Central memory CD4-positive, alpha-beta T cell (primary cell): ENCODE measurements at places on chromosomes 3 and 15.

DNA sequence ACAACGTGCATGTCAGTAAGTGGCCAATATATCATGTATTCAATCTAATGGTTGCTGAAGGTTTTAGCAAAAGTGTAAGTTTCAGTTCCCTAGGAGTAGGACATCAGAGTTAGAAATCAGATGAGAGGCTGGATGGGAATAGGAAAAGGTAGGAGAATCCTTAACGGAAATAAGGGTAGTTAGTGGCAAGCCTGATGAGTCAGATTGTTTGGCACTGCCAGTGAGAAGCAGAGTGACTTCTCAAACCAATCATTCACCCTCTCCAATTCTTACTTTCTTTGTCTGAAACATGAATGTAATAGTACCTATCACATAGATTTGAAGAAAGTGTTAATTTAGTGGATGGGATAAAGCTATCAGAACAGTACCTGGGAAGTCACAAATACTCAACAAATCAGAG lies 894.0 kb downstream of the NTRK3 start:
- no peak for DNase-seq

DNA sequence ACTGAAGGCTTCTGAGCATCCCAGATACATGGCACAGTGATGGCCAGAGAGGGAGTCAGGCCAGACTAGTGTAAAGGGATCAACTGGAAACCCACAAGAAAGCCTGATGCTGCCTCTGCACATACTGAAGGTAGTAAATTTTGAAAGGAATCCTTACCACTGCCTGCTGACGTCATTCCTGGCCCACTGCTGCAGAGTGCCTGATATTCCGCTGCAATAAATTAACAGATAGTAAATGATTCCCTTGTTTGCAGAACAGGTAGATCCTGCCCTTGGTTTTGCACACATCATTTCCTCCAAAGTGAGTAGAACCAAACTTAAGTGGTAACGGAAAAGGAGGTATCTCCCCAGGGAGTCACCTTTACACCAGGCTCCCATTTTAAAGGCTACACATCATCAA lies 146.7 kb downstream of the FBN1 start:
- DNase-seq = no peak

DNA sequence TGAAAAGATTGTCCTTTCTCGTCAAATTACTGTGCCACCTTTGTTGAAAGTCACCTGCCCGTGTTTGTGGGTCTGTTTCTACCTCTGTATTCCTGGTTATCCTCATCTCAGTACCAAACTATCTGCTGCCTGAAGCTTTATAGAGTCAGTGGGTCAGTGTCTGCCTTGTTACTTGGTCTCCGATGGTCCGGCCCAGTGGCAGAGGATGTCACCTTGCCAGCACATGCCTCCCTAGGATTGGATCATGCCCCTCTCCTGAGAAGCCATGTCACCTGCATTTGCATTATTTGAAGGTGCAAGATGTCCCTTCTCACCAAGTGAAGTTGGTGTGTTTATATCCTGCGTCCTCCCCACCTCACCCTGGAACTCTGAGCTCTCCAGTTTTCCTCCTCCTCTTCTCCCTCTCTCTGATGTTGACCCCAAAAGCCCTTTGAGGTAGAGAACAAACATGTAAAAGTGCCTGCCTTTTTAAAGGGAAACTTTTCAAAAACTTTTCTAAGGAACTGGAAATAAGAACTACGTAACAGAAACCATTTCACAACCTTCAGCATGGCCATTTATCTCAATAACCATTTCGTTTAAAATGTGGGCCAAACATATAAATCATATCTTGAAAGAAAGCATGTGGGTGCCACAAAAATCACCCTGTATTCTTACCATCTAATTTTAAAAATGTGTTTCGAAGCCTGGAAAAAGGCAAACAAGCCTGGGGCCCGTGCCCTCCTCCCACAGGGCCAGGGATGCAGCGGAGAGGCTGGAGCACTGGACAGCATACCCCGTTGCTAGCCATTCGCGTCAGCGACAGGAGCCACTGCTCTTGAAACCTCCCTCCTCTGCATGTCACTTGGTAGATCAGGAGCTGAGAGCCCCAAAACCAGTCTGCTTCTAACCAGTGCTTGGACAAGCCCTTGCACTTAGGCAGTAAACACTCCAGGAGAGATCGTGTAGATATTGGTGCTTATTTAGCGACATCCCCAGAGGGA lies 102.1 kb downstream of the VGLL4 start:
- no peak for DNase-seq

GRCh38 chr3:44795197-44795596 lies 33.6 kb downstream of the KIF15 start:
- DNase-seq = no peak

GRCh38 chr3:108403198-108403597 lies 106.8 kb downstream of the HHLA2 start:
- DNase-seq = no peak

- no peak for DNase-seq
Observed at GRCh38 chr15:41648770-41649169, 11.4 kb upstream of the MGA start.

DNA sequence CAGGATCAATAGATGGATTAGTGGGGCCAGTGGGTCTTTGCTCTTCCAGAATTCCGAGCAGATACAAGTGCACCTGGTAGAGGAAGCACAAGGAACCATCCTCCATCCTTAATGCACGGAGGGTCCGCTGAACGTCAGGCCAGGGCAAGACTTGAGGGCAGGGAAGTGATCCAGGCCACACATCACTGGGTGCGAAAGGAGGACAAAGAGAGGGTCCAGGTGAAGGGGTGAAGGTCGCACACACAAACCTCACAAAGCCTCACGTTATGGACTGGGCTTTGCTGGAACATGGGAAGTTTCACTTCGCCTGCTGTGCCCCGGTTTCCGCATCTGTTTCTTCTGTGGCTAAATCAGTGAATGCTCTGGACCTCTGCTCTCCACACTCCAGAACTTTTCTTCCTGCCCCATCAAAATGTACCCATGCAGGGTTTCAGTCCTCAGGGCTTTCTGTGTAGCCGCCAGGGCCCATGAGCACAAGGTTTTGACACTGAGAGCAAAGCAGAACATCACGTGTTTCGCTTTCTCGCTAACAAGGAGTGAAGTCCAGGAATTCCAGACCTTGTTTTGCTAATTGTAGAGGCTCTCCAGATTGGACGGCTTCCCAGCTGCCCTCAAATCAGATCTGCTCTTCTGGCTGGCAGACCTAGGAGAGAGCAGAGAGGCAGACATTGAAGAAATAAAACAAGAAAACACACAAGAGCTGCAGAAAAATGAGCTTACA lies 56.3 kb downstream of the KLF15 start:
- no peak for DNase-seq

- DNase-seq = no peak
Observed at GRCh38 chr15:92848464-92848851, 51.7 kb upstream of the CHD2 start.

GRCh38 chr3:183155499-183155898 lies 7.0 kb downstream of the LAMP3 start:
- DNase-seq = no peak

DNA sequence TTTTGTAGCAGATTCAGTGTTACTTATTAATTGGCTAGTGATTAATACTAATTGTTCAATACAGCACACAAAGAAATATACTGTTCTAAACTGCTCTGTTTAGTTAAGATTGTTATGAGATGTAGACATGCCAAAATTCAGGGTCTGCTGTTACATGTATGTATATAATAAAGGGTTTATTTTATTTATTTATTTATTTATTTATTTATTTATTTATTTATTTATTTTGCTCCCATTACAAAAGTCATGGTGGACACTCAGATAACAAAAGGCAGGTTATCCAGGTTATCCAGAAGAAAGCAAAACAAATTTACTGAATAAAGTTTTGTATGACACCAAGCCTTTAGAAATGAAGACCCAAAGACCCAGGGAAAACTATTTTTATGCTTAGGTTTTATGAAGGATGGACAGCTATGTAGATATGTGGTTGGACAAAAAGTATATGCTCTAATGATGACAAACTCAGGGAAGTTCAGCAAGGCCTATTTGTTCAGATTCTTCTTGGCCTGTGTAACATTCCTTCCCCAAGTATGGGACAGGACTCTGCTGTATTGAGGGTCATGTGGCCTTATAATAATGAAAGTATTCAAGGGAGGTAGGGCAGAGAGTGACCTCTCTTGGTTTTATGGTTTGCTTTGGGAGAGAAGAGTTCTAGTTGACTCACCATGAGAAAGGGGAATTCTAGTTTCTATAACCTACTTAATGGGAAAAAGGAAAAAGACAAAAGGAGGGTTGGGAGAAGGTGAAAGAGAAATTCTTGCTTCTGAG lies 1056.8 kb downstream of the ROBO2 start:
- no peak for DNase-seq

DNA sequence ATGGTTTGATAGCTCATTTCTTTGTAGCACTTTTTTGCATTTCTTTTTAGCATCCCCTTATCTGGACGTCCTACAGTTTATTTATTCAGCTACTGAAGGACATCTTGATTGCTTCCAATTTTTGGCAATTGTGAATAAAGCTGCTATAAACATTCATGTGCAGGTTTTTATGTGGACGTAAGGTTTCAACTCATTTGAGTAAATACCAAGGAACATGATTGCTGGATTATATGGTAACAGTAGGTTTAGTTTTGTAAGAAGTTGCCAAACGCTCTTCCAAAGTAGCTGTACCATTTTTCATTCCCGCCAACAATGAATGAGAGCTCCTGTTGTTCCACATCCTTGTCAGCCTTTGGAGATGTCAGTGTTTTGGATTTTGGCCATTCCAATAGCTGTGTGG lies 29.5 kb upstream of the ACTL6A start:
- DNase-seq = no peak

- DNase-seq = no peak
Observed at GRCh38 chr15:98896802-98897732, 110.5 kb downstream of the PGPEP1L start.

- DNase-seq = no peak
Observed at GRCh38 chr3:157631478-157631877, 128.3 kb upstream of the VEPH1 start.

DNA sequence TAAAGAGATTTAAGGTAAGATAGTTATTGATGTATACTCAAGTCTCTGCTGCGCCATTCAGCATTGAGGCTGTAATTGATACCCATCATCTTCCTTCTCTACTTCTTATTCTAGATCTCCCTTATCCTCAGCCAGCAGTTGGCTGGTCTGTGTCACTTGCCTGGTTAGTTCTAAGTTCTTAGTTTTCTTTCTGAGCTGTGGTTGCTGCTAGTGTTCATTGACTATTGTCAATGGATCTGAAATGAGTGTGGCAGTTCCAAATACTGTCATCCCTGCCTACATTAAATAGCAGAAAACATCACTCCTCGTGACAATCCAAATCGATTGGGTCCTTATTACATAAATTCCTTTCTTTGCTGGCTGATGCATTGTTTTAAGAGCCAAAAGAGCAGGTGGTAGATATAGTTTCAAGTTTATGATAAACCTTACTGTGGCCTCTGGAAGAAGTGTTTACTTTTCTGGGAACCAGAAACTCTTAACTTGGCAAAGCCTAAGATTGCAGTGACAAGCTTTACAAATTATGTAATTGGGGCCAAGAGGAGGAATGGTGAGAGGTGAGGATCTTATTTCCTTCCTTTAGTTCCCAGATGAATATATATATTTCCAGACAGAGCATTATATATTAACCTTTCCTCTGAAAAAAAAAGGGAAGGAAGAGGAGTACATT lies 168.0 kb downstream of the GMNC start:
- no peak for DNase-seq

DNA sequence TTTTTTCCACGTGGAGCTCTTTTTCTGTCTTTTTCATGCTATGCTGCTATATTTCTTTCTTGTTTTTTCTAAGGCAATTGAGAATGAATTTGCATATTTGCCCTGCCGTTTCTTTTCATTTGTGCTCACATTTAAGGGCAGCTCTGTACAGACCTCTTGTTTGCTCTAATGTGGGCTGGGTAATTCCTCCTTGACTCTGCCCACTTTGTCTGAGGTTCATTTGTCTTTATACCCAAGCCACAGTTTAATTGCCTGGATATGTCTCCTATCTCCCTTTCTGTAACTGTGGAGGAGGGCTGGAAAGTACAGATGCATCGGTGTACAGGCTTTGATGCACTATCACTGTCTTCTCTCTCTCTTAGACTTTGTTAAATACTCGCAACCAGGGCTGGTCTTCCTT lies 195.9 kb downstream of the EPHB1 start:
- no peak for DNase-seq

- DNase-seq = no peak
Observed at GRCh38 chr3:165553371-165553770, 283.9 kb downstream of the BCHE start.

GRCh38 chr15:82566690-82567089 lies 26.4 kb upstream of the RPS17 start:
- no peak for DNase-seq

GRCh38 chr3:35864871-35865270 lies 225.5 kb downstream of the ARPP21 start:
- DNase-seq = no peak

DNA sequence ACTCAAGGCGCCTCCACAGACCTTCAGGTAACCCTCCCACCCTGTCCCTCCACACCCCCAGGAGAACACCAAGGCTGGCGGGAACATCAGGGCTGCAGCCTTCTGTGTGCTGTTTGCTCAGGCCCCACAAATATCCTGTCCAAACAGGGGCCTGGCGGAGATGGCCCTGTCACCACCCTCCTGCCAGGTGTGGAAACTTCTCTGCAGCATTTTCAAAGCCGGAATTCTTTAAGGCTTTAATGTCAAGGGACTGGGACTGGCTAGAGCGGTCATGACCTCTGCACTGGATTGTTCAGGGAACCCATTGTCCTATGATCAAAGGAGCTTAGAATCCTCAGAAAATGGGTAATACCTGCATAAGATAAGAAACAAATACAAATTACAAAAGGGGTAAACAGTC lies 46.6 kb downstream of the FBLN2 start:
- no peak for DNase-seq

GRCh38 chr15:78247911-78248310 lies 13.5 kb upstream of the ACSBG1 start:
- DNase-seq = no peak

DNA sequence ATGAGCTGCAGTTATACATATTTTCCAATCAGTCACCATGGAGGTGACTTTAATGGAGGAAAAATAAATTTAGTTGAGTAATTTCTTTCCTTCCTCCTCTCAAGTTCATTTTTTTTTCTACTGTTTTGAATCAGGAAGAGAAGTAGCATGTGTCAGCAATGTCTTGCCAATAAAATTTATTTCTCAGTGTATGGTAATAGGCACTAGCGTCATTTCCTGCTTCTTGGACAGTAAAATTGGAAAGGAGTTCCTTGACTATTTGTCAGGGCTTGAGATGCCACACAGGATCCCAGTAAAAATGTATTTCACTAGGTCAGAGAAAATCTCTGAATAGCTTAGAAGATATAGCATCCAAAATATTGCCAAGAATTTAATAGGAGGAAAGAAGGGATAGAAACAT lies 605.9 kb downstream of the ROBO1 start:
- no peak for DNase-seq

GRCh38 chr3:155744010-155744625 lies 753 bp downstream of the PLCH1 start:
- DNase-seq = peak; percentile 2

GRCh38 chr3:134364061-134364935 lies 9.9 kb downstream of the AMOTL2 start:
- no peak for DNase-seq

GRCh38 chr3:143763564-143764162 lies 84.6 kb downstream of the SLC9A9 start:
- DNase-seq = no peak

- no peak for DNase-seq
Observed at GRCh38 chr3:196087906-196088305, 6.0 kb upstream of the TFRC start.

- no peak for DNase-seq
Observed at GRCh38 chr15:52496776-52497470, 31.8 kb downstream of the MYO5A start.
